ENCODE measurements at places on chromosomes 12 and 14. TPM values are rescaled to one million over a fixed set of nuclear protein-coding genes. Genes with fewer than 3 reads are reported as not detected.

- peak; percentile 78 for DNase-seq
These were observed 129.8 kb upstream of the KRR1 start for GRCh38 chr12:75641031-75641780.

GSKIP gene
- total RNA-seq = 19.3 TPM

DNA sequence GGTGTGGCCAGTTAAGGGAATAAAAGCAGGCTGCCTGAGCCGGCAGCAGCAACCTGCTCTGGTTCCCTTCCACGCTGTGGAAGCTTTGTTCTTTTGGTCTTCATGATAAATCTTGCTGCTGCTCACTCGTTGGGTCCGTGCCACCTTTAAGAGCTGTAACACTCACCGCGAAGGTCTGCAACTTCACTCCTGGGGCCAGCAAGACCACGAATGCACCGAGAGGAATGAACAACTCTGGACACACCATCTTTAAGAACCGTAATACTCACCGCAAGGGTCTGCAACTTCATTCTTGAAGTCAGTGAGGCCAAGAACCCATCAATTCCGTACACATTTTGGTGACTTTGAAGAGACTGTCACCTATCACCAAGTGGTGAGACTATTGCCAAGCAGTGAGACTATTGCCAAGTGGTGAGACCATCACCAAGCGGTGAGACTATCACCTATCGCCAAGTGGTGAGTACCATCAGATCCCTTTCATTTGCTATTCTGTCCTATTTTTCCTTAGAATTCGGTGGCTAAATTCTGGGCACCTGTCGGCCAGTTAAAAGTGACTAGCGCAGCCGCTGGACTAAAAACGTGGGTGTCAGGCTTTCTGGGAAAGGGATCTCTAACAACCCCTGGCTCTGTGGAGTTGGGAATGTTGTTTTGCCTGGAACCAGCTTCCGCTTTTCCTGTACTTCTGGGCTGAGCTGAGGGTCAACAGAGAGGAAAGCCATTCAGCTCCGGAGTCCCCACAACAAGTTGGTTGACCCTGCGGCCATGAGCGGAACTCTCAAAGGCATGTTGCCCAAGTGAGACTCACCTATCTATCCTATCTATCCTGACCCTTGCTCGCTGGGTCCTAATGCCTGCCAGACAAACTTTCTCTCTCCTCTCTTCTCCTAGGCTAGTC lies at the start of gene DHRS2:
DHRS2 (plus strand) TSS at position 48 of the 895 bp plus-strand sequence. CDS start 2,501 bp downstream, outside the sequence.
- no peak for DNase-seq

- DNase-seq = no peak
These were observed 23.4 kb upstream of the BMP4 start for GRCh38 chr14:53979747-53980642.

DNA sequence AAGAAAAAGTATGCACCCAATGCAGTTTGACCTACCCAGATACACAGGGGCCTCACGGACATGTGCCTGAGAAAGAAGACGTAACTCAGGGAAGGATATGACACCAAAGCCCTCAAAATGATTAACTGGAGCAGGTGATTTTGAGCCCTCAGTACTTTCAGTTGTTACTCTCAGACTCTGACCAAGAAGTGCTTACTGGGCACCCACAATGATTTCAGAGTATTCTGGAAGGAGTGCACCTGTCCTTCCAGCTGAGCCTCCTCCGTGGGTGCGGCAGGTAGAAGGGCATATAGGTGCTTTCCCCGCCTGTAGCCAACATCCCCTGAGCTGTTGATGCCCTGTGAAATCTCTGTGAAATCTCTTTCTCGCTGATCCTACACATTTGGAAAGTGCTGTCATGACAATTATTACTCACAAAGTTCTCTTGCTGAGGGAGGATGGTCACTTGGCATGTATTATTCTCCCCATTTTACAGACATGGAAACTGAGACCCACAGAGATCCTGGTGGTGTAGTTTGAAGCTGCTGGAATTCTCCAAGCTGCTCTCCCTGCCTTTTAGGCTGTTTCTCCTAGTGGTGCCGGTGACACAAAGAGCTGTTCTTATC lies 154.3 kb upstream of the CCND2 start:
- peak; percentile 81 for DNase-seq

All from activated CD4-positive, alpha-beta T cell treated with anti-CD3 and anti-CD28 coated beads, Interleukin-2, amount 10 ng/mL, durations not matched to agents 24 days and 14 days (primary cell).